ENCODE measurements at places on chromosomes 2 and 18.

GRCh38 chr18:34870555-34871310 lies 160.6 kb downstream of the DTNA start:
- DNase-seq = no peak

- DNase-seq = no peak
Measured at GRCh38 chr18:50494569-50494968, 65.3 kb upstream of the MAPK4 start.

DNA sequence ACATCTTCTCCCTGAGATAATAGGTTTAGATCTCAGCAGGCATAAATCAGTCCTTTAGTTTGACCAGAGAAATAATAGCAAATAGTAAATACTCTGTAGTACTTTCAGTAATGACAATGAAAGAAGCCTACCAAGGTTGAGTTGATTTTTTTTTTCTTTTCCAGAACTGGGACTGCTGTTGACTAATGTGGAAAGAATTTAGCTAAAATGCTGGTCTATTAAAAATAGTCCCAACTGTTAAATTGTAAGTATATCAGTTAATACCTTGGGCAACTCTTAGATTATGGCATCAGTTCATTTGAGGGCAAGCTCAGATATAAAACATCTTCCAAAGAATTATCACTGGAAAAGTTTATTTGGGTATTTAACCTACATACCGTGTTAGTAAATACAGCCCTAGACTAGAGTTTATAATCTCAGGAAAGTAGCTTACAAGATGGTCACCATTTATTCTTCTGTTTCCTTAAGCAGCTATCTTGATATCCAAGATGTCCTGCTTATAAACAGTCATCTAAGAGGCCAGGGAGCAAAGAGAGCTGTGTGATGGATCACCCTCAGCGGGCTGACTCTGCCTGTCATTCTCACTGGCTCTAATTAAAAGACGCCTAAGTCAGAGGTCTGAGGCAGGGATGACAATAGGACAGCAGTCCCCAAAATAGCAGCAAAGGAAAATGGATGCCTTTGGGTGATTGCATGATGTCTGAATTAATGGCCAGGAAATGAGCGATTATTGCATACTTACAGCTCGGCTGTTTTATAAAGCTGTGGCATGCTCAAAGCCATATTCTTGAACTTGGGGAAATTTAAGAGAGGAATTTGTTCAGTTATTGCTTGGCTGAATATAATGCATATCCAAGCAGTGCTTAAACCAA lies 121.3 kb downstream of the MTX2 start:
- DNase-seq = peak; percentile 56

DNA sequence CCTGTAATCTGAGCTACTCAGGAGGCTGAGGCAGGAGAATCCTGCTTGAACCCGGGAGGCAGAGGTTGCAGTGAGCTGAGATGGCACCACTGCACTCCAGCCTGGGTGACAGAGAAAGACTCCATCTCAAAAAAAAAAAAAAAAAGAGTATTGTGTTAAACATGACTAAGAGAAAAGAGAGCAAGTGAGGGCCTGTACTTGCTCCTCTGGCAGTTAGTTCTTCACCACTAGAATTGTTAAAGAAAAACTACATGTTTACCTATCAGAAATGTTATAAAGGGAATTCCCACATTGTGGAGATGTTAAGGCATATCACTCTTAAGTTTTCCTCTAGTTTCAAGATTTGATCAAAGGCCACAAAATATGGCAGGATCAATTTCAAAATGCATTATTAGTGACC lies 75.4 kb upstream of the LRATD1 start:
- no peak for DNase-seq

DNA sequence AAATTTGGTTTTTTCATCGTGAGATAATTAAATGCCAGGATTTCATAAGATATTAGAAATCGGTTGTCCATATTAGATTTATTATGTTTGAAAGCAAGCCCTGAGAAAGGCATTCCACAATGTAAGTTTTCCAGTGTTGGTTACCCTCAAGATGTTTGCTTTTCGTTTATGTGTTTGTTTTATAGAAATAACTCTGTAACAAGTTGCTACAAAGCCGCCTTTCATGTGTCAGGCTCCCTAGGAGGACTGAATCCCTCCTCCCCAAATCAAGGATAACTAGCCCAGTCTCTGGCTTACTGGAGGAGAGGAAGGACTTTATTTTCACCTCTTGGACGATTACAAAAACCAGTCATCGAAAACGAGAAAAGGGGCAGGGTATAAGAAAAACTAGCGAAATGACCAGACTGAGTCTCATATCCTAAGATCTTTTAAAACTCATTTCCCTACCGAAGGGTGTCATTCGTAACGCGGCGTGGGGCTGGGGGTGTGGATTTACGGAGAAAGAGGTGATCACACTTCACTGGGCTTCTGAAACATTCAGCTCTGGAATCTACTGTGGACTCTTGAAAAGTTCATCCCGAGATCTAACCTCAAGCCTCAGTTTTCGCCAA lies 1.0 kb upstream of the PEX13 start:
- no peak for DNase-seq

- DNase-seq = peak; percentile 59
Measured at GRCh38 chr2:86372641-86373502, 35.4 kb upstream of the REEP1 start.

GRCh38 chr18:36130039-36130831 lies 536 bp downstream of the ELP2 start:
- peak; percentile 11 for DNase-seq

DNA sequence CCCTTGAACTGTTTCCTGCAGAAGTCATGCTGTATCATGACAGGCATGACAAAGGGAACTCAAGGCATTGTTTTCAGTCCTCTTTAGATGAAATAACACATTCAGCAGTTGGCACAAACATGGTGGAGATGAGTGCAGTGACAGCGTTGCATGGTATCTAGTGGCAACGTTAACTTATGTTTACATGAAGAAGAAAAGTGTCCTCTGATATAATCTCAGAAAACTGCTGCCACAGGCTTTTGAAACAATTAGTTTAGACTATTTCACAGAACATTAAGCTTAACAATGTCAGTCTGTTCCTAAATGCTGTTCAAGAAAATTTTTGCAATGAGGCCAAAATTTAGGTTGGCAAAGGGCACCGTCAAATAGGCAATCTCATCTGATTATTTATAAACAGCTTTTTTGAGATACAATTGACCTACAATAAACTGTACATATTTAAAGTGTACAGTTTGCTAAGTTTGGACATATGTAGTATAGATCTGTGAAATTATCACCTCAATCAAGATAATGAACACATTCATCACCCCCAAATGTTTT lies 64.7 kb downstream of the LYPD6B start:
- no peak for DNase-seq

DNA sequence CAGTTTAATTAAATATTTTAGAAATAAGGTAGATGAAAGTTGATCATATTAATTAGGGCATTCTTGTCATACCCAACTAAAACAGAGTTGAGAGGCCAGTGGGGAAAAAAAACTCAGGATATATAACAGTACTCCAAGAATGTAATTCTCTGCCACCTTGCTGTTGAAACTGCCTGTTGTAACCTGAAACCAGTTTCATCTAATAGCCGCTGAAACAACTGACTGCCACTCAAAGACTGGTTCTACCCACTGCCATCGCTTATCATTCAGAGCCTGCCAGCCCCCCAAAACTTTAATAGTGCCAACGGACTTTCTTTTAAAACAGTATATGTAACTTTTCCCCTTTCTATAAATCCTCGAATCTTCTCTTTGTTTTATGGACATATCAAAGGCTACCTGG lies 37.7 kb upstream of the FSIP2 start:
- no peak for DNase-seq

GRCh38 chr2:182496596-182496995 lies 69.8 kb upstream of the PDE1A start:
- DNase-seq = no peak

DNA sequence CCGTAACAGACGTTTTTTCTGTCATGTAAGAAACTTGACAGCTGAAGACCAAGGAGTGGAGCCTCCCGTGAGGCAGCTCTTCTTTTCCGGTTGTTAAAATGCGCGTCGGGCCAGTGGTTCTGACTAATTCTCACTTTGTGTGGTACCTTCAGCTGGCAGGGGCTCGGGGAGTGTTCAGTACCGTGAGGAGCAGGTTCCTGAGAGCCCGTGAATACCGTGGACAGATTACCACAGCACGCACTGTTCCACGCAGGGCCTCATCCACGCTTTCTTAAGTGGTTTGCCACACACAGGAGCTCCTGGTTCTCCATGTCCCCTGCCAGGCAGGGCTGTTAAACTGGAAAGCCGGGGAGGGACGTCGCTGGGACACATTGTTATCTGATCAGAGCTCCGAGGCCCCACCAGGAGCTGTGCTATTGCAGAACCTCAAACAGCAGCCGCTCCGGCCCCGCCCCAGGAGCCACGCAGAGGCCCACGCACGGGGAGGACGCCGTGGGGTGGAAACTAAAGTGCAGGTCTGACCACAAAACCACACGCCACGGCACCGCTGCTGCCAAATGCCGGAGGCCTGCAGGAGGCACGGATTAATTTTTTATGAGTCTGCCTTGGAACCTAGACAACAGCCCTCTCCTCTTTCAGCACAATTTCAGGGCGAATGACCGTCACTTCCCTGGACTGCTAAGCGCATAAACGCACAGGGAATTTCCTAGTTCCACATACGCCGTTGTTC lies 43.3 kb downstream of the NFATC1 start:
- DNase-seq = peak; percentile 74
